ENCODE measurements at places on chromosomes 7 and 10.

- DNase-seq = no peak
Observed at GRCh38 chr10:25682203-25682851, 251.7 kb upstream of the MYO3A start.

- DNase-seq = no peak
Observed at GRCh38 chr10:110864662-110865140, 7.0 kb upstream of the PDCD4 start.

GRCh38 chr7:37988721-37989650 lies 68.5 kb downstream of the EPDR1 start:
- DNase-seq = no peak

- DNase-seq = no peak
Observed at GRCh38 chr7:68505721-68506120, 1092.6 kb upstream of the AUTS2 start.

GRCh38 chr7:1694611-1695511 lies 24.8 kb downstream of the ELFN1 start:
- DNase-seq = no peak

GRCh38 chr10:78046711-78047269 lies 13.1 kb downstream of the RPS24 start:
- no peak for DNase-seq

GRCh38 chr10:113319479-113319878 lies 233.4 kb upstream of the HABP2 start:
- DNase-seq = no peak

DNA sequence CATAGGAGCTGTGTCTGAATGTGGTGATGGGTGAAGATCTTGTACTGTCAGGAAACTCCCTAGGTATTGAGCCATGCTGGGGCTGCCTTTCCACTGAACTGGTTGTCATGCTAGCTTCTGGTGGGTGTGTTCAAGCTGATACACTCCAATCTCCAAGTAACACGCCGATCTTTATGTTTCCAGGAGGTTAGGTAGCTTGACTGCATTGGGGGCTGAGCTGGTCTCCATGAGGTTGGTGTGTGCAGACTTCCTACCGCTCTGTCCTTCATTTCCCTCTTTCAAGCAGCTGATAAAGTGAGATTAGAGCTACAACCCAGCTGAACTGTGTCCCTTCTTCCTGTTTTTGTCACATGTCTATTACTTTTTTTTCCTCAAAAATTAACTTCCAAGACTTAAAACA lies 265.5 kb downstream of the ANKRD30A start:
- DNase-seq = no peak

All from stimulated activated CD4-positive, alpha-beta T cell treated with anti-CD3 and anti-CD28 coated beads, Interleukin-4, amount 100 ng/mL, for 4 hours (primary cell).